ENCODE measurements at places on chromosomes 12 and 14. TPM values are rescaled to one million over a fixed set of nuclear protein-coding genes. Genes with fewer than 3 reads are reported as not detected.

Gene GPR135
- total RNA-seq: 1.1 TPM

Gene CIROP
- not detected for total RNA-seq

Gene HSPA2
- 4.9 TPM for total RNA-seq

Gene LRIG3
- total RNA-seq: 15.1 TPM

Gene DIO2
- 4.0 TPM for total RNA-seq

Gene CCDC38
- total RNA-seq: not detected

Gene PPP1R1A
- total RNA-seq: not detected

Gene GALNT16
- 1.4 TPM for total RNA-seq

Gene ITFG2
- 7.5 TPM for total RNA-seq

Gene USP44
- not detected for total RNA-seq

Gene SPTB
- not detected for total RNA-seq

Gene LRP1
- 285 TPM for total RNA-seq

Gene SYT1
- total RNA-seq: not detected

Gene TROAP
- 4.1 TPM for total RNA-seq

Gene CALM1
- total RNA-seq: 230 TPM

Gene GPRC5A
- total RNA-seq: 20.3 TPM

Gene OASL
- not detected for total RNA-seq

Gene EXD2
- 11.8 TPM for total RNA-seq

Gene PARP11
- total RNA-seq: 2.2 TPM

Gene OTUB2
- total RNA-seq: 1.5 TPM

Gene FSCB
- not detected for total RNA-seq

Gene KLHDC1
- 2.6 TPM for total RNA-seq

Gene CDKL1
- total RNA-seq: 6.9 TPM

Gene HOXC12
- total RNA-seq: not detected

Gene RAD9B
- total RNA-seq: not detected

Gene CD163
- total RNA-seq: not detected

Gene UNC119B
- 18.6 TPM for total RNA-seq

Gene GLTP
- 39.2 TPM for total RNA-seq

Gene PLCZ1
- not detected for total RNA-seq
